HCT116 (cell line): ENCODE measurements at places on chromosomes 13 and 19.

- DNase-seq: no peak
Observed at GRCh38 chr19:21197590-21198295, 55.9 kb downstream of the ZNF431 start.

- no peak for DNase-seq
Observed at GRCh38 chr19:3649888-3650287, 23.3 kb upstream of the CACTIN start.

GRCh38 chr13:20824762-20825476 is 51.2 kb upstream of the EEF1AKMT1 start:
- DNase-seq: no peak

GRCh38 chr13:43116242-43116641 is 92.9 kb downstream of the DNAJC15 start:
- DNase-seq: no peak

- no peak for DNase-seq
Observed at GRCh38 chr19:8506402-8506957, 4.0 kb upstream of the PRAM1 start.

DNA sequence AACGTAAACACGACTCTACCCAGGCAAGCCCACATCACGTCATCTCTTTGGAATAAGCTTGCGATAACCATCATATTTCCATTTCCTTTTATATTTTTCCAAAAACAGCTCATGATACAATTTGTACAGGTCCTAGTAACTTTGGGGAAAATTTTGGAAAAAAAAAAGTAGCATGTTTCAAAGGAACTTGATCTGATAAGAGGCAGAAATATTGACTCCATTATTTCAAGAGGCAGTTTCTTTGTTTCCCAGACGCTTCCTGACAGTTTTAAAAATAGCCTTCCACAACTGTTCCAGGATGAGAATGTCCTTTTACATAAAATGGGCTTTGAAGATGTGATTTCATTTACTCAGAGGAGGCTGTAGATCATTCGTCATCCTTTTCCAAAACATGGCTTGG is 23.1 kb downstream of the KLF2 start:
- DNase-seq: no peak

DNA sequence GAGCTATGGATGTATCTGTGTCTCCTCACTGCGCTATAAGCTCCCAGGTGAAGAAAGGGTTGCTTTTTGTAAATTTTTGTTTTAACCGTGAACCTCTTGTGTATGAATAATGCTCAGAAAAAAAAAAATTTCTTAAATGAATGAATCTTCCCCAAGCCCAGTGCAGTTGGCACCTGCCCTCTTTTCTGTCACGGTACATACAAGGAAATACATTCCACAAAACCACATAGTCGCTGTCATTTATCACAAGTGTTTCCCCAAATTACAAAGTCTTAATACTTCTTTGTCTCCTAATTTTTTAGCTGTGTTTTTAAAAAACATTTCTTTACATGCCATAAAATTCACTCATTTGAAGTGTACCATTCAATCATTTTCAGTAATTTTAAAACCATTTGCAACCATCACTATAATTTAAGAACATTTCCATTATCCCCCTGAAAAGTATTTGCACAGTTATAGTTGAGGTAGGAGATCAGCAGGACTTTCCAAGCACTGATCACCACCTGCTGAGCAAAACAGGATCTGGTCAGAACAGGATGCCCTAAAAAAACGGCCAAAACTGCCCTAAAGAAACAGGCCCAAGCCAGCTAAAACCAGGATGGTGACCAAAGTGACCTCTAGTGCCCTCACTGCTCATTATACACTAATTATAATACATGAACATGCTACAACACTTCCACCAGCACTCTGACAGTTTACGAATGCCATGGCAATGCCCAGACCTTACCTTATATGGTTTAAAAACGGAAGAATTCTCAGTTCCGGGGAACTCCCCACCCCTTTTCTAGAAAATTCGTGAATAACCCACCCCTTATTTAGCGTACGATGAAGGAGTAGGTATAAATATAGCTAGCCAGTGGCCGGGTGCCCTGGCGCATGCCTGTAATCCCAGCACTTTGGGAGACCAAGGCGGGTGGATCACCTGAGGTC is 1.3 kb upstream of the TEX30 start:
- no peak for DNase-seq
